ENCODE measurements at places on chromosomes 3 and 15.
A peak's percentile ranks its signal among the peaks of the same experiment; 100 is the strongest.

DNA sequence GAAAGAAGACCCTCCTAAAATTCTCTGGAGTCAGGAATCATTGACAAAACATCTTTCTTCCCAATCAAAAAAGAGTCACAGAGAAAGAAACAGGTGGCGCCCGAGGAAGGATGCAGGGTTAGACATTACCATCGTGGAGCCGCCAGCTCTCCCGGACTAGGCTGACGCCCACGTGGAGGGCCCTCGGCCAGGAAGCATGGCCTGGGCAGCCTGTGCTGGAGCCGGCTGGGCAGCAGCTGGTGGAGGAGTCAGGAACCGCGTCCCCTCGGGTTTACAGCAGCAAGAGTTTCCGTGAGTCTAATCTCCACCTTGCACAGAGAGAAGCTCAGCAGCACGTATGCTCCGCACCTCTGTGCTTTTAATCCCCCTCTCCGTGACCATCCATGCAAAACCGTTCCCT is 533.7 kb upstream of the ATP11B start:
- no peak for DNase-seq

GRCh38 chr3:41638381-41638780 is 323.5 kb downstream of the ULK4 start:
- DNase-seq = no peak

GRCh38 chr3:15339786-15340215 is 7.4 kb upstream of the SH3BP5 start:
- peak; percentile 83 for DNase-seq

DNA sequence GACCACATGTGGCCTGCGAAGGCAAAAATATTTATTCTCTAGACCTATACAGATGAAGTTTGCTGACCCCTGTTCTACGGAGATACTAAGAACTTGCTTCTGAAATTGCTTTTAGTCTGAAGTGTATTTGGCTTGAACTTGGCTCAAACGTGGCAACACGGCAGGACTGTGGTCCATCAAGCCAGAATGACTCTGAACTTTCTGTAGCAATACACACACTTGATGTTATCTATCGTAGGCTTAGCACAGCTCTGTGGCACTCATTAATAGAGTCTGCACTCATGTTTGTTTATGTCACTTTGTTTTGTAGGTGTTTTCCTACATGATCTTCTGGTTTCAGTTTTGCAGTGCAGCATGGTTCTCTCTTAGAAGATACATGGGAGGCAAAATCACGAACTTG is 298.1 kb downstream of the ADAMTS17 start:
- no peak for DNase-seq

DNA sequence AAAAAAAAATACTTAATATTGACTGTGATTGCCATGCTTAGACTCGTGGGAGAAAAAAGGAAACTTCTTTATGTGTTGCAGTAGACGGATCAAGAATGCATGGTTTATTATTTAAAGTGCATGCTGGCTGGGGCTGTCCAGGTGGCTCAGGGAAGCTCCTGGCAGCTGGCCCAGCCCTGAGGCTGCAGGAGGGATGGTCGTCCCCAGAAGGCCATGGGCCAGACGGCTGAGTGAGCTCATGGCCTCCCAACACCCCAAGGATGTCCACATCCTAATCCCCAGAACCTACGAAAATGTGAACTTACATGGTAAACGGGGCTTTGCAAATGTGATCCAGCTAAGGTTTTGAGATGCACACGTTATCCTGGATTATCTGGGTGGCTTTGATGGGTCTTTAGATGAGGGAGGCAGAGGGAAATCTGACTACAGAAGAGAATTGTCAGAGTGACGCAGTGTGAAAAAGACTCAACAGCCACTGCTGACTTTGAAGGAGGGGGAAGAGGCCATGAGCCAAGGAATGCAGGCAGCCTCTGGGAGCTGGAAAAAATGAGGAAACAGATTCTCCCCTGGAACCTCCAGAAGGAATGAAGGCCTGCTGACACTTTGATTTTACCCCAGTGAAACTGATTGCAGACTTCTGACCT is 29.8 kb downstream of the ADAMTS17 start:
- DNase-seq = no peak

DNA sequence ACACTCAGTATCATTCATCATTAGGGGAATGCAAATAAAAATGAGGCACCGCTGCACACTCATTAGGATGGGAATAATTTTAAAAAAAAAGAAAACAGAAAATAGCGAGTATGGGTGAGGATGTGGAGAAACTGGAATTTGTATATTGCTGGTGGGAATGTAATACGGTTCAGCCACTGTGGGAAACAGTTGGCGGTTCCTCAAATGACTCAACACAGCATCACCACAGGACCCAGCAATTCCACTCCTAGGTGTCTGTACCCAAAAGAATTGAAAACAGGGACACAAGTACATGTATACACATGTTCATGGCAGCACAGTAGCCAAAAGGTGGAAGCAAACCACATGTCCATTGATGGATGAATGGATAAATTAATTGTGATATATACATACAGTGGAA is 35.2 kb upstream of the RFTN1 start:
- DNase-seq = no peak
